Activated T-helper 2 cell treated with anti-CD3 and anti-CD28 coated beads, Interferon-gamma antibody, Interleukin-2, Interleukin-4, amounts not matched to agents 10 μg/mL and 5 μg/mL and 100 μg/mL, durations not matched to agents 14 hours and 24 hours and 36 hours (primary cell): ENCODE measurements at places on chromosomes 16 and 17.

DNA sequence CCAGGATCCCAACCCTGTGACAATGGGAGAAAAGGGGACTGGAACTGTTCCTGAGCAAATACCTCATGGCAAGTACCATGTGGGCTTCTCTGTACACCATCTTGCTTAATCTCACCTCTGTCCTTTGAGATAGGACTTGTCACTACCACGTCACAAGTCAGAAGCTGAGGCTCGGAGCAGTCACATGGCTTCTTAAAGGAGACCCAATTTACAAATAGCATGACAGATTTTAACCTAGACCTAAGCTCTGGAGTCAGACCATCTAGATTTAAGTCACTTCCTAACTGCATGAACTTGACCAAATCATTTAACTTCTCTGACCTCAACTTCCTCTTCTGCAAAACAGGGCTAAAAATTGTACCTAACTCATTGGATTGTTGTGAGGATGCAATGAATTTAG lies 36.0 kb upstream of the CCL1 start:
- H3K4me3 ChIP-seq: no peak overlapping the region
- H3K27ac ChIP-seq: peak overlapping the region; percentile 73
- DNase-seq: no peak
- H3K4me1 ChIP-seq: peaks cover 41% of the 10 kb centered on the region

- H3K27me3 ChIP-seq: peaks cover 36% of the 10 kb centered on the region
- no peaks in the 10 kb centered on the region for H3K4me1 ChIP-seq
- no peak overlapping the region for H3K27ac ChIP-seq
- no peak overlapping the region for H3K4me3 ChIP-seq
- DNase-seq: no peak
- no peaks in the 10 kb centered on the region for H3K36me3 ChIP-seq
Measured at GRCh38 chr17:34886831-34887230, 74.4 kb downstream of the CCT6B start.

GRCh38 chr16:2149630-2150417 lies 1.4 kb downstream of the RAB26 start:
- H3K27ac ChIP-seq: no peak overlapping the region
- peaks cover 2% of the 10 kb centered on the region for H3K27me3 ChIP-seq
- peaks cover 46% of the 10 kb centered on the region for H3K36me3 ChIP-seq
- H3K4me3 ChIP-seq: peak overlapping the region; percentile 67
- no peak for DNase-seq

DNA sequence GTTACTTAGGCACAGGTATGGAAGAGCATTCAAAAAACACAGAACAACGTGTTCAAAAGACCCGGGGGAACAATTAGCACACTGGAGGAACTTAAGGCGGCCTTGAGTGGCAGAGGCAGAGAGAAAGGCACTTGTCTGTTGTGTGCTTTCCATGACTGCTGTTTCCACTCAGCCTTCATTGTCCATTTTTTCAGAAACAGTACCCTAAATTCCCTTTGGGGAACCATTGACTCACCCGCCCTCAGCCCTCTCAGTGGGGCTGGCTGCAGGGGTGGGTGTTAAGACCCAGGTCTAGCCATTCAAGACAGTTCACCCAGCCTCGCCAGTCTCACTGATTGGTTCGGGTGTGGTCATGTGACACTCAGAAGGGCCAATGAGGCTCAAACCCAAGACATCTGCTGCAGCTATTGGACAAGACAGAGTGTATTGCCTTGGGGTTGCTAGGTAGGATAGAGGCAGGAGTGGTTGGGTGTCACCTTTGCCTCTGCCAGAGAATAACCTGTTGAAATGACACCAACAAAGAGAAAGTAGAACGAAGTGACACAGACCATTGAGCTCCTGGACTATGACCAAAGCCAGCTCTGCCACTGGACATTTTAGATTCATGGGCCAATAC lies 19.6 kb upstream of the CEP20 start:
- H3K27me3 ChIP-seq: no peaks in the 10 kb centered on the region
- peaks cover 17% of the 10 kb centered on the region for H3K4me1 ChIP-seq
- DNase-seq: peak; percentile 24
- no peak overlapping the region for H3K27ac ChIP-seq
- H3K36me3 ChIP-seq: no peaks in the 10 kb centered on the region

DNA sequence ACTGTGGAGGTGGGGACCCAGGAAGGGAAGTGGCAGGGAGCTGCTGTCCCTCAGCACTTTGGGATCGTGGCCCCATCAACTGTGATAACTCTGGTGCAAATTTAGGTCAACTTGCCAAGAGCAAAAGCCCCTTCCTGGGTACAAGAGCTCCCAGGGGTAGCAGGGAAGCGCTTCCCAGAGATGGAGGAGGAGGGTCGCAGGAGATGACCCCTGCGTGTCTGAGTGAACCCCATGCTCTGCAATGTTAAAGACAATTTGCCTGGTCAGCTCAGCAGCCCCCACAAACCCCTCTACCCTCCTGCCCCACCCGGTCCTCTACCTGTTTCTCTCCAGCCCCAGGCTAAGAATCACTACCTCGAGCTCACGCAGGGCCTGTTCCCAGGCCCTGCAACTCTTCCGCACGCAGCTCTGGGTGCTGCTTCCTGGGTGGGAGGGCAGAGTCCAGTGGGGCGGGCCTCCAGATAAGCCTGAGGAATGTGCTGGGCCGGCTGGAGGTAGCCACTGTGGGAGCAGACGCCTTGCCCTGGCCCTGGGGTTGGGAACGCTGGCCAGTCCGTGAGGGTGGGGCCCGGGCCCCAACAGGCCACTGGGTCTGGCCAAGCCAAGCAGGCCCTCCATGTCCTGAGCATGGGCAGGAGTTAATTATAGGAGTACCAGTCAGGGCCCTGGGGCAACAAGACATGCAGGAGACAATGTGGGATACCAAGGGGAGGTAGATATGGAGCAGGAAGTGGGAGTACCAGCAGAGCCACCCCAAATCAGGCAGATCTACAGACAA lies 6.1 kb downstream of the DOK4 start:
- H3K27me3 ChIP-seq: peaks cover 7% of the 10 kb centered on the region
- DNase-seq: no peak
- H3K27ac ChIP-seq: no peak overlapping the region
- no peak overlapping the region for H3K4me3 ChIP-seq

DNA sequence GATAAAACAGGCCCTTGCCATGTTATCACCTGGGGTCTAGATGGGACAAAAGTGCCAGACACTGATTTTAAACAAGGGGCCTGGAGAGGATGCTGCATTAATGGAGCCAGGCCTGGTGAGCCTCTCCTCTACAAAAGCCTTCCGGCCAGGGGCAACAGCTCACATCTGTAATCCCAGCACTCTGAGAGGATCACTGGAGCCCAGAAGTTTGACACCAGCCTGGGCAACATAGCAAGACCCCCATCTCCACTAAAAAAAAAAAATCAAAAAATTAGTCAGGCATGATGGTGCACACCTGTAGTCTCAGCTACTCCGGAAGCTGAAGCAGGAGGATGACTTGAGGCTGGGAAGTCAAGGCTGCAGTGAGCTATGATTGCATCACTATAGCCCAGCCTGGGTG lies 3.5 kb downstream of the GINS2 start:
- no peak overlapping the region for H3K27ac ChIP-seq
- H3K4me1 ChIP-seq: peaks cover 20% of the 10 kb centered on the region
- peaks cover 2% of the 10 kb centered on the region for H3K27me3 ChIP-seq
- H3K36me3 ChIP-seq: peaks cover 46% of the 10 kb centered on the region
- no peak for DNase-seq

GRCh38 chr17:28967221-28968135 lies 16.2 kb upstream of the PHF12 start:
- no peak overlapping the region for H3K27ac ChIP-seq
- H3K4me1 ChIP-seq: no peaks in the 10 kb centered on the region
- no peak for DNase-seq
- peaks cover 14% of the 10 kb centered on the region for H3K27me3 ChIP-seq
- no peak overlapping the region for H3K4me3 ChIP-seq
- no peaks in the 10 kb centered on the region for H3K36me3 ChIP-seq

DNA sequence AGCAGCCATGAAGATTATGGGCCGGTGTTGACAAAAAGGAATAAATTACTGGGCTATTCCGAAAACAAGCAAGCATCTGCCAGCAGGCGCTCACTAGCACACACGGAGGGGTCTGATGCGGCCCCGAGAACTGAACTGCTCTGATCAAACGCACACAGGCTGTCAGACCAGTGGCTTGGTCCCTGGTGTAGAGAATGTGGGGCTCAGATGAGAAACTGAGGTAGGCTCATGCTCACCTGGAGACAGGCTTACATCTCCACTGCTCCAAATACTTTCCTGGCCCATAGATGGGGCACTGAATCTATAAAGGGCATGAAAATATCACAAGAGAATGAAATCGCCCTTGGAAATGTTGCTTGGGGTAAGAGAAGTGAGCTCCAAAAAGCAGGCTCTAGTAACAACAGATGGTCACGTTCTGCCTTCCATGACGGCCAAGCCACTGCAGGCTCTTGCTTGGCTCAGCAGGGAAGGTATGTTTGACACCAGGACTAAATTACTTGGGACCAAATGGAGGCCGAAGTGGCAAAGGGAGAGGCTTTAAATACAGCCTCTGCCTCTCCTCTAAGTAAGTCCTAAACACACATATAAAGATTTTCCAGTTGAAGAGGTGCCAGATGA lies 5.4 kb downstream of the ABR start:
- H3K4me3 ChIP-seq: no peak overlapping the region
- H3K27ac ChIP-seq: no peak overlapping the region

DNA sequence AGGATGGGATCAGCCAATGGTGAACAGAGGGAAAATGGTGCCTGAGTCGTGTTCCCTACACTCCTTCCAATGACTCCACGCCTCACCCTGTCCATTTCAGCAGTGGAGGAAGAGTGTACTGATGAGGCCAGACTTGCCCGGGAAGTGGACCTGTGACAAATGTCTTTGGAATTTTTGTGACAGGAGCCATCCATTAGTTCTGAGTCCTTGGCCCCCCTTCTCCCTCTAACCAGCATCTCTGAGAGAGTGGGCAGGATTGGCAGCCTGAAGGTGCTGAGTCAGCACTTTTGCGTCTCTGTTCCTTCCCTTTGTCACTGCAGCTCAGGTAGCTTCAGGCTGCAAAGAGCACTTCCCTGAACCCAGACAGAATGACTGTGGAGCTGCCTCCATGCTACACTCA lies 30.8 kb downstream of the BEAN1 start:
- H3K27ac ChIP-seq: no peak overlapping the region
- DNase-seq: no peak
- H3K27me3 ChIP-seq: peaks cover 37% of the 10 kb centered on the region
- no peak overlapping the region for H3K4me3 ChIP-seq

DNA sequence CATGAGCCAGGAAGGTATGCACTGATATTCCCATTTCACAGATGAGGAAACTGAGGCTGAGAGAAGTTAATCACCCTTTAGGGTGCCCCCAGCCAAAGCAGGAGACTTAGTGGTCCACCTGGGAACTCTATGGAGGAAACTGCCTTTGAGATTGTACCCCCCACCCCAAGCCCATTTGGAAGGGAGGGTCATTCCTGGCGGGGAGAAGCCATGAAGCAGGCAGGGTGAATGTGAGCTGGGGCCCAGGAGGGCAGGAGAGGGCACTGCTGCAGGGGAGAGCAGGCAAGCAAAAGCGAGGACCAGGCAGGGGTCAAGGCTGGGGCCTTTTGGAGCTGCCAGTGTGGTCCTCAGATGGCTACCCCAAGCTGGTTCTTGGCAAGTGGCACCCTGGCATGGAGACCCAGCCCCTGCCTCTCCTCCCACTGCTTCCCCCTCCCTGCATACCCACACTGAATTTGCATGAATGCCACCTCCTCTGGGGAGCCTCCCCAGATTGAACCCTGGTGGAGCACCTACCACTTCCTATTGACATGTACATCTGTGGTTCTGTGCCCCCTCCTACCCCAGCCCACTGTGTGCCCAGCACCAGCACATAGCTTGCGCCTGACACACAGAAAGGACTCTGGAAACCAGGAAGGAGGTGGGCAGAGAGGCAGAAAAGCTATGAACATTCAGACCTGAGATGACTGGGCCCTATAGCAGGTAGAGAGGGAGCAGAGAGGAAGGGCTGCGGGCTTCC lies 965 bp upstream of the TMC6 start:
- DNase-seq: no peak
- H3K27ac ChIP-seq: peak overlapping the region; percentile 98
- H3K4me1 ChIP-seq: peaks cover 40% of the 10 kb centered on the region
